ENCODE measurements at places on chromosomes 3 and 15.

GRCh38 chr3:135869439-135870105 lies 96.0 kb upstream of the PPP2R3A start:
- no peak for DNase-seq

DNA sequence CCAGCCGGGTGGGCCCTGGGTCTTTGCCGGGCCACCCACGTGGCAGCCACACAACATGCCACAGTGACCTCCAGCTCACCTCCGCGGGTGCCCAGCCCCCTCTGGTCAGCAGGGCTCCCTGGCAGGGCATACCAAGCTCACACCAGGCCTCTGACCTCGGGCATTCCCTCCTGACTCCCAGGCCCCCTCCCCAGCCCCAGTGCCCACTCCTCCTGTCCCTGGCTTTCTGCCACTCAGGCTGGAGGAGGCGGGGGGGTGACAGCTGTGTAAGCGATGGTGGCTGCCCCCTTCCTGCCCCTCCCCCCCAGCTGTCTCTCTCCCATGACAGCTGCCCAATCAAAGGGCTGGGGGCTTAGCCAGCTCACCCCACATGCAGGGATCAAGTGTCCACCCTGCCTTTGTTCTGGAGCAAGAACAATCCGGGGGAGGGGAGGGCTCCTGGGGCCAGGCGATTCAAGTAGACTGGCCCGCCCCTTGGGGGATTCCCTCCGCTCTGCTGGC lies 3.3 kb downstream of the PCBP4 start:
- DNase-seq = no peak

- no peak for DNase-seq
Observed at GRCh38 chr3:113086560-113087461, 96.0 kb downstream of the GTPBP8 start.

DNA sequence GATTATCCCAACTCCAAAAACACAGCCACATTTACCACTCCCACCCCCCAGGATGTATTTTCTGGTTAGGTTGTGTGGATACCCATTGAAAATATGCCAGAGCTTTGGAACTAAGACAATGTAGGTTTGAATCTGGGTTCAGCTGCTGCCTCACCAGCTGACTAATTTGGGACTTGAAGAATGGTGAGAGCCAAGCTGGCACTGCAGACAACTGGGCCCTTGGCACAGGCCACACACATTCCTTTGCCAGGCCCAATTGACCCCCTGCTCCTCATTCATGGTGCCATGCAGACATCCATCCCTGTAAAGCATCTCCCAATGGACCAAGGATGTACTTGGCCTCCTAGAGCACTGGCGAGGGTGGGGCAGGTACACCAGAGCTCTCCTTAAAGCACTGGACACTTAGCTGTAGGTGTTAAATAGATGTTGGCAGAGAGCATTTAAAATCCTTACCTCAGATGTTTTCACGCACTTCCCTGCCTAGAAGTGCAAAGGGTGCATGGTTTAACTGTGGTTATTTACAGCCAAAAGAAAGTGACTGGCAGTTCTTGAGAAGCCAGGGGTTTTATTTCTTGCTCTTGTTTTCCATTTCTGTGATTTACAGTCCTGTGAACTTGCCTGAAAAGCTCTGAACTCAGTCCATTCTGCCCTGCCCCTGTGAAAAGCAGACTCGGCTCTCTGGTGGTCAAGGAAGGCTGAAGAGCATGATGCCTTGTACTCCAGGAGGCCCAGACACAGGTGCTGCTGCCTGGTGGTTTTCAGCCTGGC lies 138.5 kb downstream of the CLSTN2 start:
- DNase-seq = no peak

- DNase-seq = no peak
Observed at GRCh38 chr15:88066636-88067330, 189.8 kb downstream of the NTRK3 start.

- peak; percentile 22 for DNase-seq
Observed at GRCh38 chr3:150414258-150414657, 6.2 kb downstream of the TSC22D2 start.

DNA sequence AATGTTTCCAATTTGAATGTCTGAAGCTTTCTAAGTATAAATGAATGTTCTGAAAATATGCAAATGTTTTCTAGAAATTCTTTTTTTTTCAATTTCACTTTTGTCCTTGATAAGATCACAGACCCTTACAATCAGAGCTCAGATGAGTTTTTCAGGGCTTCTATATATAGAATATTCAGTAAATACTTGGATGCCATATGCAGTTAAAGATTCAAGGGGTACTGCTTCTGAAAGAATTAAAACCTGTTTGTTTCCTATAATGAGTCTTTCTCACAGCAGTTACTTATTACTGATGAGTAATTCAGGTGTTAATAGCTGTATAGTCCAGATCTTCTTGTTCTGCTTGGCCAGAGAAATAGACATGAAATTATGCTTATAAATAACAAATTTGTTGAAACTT lies 812.6 kb downstream of the ZPLD1 start:
- DNase-seq = no peak

DNA sequence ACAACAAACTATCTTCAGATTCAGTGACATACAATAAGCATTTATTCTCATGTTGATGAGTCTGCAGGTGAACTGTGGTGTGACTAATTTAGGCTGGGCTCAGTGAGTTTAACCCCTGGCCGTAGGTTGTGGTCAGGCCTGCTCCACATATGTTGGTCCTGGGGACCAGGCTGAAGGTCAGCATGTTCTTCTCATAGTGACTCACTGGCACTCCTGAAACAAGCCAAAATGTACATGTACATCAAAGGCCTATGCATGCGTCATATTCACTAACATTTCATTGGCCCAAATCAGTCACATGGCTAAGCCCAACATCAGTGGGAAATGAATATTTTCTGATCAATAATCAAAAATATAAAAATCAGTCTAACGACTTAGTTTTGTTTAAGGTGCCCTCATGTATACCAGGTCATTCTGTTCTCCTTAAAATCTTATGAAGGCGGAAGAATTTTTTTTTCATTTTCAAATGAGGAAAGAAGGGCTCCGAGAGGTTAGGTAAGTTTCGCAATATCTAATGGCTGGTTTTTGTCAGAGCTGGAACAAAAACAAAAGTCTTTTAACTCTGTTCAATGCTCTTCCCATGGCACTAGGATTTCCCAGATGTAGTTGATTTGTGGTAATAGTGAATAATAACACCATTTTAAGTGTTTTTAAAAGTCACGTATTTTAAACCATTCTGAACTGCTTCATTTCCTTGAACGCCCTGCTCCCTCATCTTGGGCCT lies 148.5 kb downstream of the MFSD1 start:
- DNase-seq = no peak

GRCh38 chr3:171831936-171832335 lies 11.2 kb upstream of the TMEM212 start:
- no peak for DNase-seq

GRCh38 chr3:16148783-16149182 lies 25.7 kb upstream of the GALNT15 start:
- no peak for DNase-seq

DNA sequence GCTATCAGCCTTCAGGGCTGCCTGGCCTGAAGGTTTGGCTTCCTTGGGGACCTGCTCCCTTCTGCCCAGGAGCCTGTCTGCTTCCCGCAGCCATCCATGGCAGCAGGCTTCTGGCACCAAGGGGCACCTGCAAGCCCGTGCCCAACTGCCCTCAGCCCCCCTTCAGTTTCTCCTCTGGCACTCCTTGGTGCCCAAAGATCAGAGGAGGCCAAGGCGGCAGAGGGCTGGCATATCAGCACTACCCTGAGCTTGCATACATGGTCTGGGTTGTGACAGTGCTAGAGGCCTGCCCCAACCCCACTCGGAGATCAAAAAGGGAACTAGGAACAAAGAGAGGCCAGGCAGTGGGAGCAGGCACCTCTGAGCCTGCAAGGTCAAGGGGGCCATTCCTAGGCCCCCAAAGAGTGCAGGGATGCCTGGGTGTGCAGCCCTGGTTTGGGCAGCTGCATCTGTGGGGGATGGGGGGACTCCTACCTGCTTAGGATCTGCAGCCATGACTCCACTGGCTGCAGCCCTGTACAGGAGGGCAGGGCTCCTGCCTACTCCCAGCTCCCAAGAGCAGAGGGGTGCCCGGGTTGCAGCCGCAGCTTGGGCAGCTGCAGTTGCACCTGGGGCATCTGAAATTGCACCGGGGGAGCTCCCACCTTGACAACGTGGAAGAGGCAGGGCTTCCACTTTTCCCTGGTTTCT lies 76.2 kb upstream of the TP63 start:
- no peak for DNase-seq

GRCh38 chr3:186458306-186459107 lies 85.7 kb downstream of the CRYGS start:
- DNase-seq = no peak

- DNase-seq = peak; percentile 34
Observed at GRCh38 chr3:183285828-183286457, 32.9 kb downstream of the B3GNT5 start.

DNA sequence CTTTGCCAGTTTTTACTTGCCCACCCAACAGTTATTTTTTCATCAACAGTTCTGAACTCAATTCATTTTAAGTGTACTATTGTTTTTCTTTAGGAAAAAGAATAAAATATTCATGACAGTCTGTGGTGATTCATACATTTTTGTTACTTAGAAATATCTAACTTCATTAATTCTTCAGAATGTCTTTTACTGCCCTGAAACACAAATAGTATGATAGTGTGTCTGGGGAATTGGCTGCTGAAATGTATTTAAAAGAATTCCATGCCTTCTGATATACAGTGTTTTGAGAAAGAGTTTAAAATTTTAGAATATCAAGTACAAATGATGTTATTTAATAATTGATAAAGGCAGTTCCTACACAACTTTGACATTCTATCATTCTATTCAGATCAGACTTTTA lies 854.1 kb downstream of the NAALADL2 start:
- no peak for DNase-seq
